T-helper 9 cell (primary cell): ENCODE measurements at places on chromosomes 12 and 14.

GRCh38 chr12:130953771-130954543, at the start of gene ADGRD1:
Gene ADGRD1, plus strand, starts transcription at chr12:130953907. Its CDS starts 559 bp downstream, at chr12:130954466.
- no peak for DNase-seq

DNA sequence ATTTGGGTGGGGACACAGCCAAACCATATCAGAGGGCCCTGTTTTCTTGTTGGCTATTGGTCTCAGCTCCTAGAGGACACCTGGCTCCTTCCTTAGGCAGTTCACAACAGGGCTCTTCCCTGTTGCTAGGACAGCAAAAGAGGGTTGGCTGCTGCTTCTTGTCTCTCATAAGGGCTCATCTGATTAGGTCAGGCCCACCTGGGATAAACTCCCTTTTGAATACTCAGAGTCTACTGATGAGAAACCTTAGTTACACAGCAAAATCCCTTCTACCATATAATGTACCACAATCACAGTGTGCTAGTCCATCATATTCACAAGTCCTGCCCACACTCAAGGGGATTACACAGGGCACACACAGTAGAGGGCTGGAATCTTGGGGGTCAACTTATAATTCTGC, 49.7 kb downstream of the PPM1H start:
- DNase-seq, result no peak

DNA sequence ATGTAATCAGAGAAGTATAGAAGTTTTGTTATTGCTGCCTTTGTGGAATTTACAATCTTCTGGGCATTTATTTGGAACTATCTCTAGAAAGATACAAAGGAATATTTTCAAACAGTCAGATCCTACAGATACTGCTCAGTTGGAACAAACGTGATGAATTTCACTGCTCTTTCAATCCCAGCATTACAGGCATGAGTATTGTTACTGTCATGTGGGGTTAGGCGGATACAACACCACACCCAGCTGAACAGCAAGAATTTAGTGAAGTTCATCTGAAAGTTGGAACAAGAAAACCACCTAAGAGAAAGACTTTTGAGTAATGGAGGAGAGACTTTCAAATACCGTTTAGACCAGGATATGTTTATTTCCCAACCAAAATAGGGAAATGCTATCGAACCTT, 123.3 kb upstream of the PLXNC1 start:
- DNase-seq, result no peak

GRCh38 chr12:1284611-1285010, 293.6 kb downstream of the ERC1 start:
- DNase-seq, result no peak

GRCh38 chr12:76236640-76237039, 111.6 kb downstream of the BBS10 start:
- DNase-seq, result no peak

DNA sequence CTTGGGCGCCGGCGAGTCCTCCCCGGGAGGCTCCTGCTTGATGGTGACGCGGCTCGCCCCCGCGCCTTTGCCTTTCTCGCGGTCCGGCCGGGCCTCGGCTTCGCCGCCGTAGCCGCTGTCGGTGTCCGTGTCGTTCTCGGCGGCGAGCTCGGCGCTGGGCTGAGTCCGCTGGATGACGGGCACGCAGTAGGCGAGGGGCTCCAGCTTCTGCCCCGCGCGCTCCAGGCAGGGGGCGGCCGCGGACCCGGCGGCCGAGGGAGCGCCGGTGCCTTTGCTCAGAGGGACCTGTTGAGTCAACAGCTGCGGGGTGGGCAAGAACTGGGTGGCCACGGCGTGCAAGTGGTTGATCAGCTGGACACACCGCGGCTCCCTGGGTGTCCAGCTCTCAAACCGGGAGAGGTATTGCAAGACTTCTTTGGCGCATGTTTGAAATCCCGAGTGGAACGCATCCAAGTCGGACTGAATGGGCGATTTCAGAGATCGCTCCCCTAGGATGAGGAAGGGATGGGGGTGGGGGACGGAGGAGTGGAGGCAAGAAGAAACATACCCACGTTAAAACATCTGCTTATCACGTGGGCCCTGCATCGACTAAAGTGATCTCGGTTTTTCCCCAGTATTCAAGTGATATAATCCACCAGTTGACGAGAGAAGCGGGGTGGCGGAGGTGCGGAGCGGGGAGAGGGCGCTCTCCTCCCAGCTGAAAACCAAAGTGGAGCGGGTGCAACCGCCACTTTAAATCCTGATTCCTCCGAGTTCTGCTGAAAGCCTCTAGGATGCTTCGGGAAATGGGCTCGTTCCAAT, 2.0 kb downstream of the BHLHE41 start:
- no peak for DNase-seq

- DNase-seq, result no peak
These were observed 188.8 kb downstream of the TTC7B start for GRCh38 chr14:90627478-90627877.
